ENCODE measurements at places on chromosomes 4 and X. TPM values are rescaled to one million over a fixed set of nuclear protein-coding genes. Genes with fewer than 3 reads are reported as not detected.

GRCh38 chr4:7976634-7977033 is 37.0 kb upstream of the AFAP1 start:
- H3K4me3 ChIP-seq: no peak overlapping the region
- no peaks in the 10 kb centered on the region for H3K27me3 ChIP-seq
- no peaks in the 10 kb centered on the region for H3K36me3 ChIP-seq
- H3K27ac ChIP-seq: no peak overlapping the region
- no peak for DNase-seq

DNA sequence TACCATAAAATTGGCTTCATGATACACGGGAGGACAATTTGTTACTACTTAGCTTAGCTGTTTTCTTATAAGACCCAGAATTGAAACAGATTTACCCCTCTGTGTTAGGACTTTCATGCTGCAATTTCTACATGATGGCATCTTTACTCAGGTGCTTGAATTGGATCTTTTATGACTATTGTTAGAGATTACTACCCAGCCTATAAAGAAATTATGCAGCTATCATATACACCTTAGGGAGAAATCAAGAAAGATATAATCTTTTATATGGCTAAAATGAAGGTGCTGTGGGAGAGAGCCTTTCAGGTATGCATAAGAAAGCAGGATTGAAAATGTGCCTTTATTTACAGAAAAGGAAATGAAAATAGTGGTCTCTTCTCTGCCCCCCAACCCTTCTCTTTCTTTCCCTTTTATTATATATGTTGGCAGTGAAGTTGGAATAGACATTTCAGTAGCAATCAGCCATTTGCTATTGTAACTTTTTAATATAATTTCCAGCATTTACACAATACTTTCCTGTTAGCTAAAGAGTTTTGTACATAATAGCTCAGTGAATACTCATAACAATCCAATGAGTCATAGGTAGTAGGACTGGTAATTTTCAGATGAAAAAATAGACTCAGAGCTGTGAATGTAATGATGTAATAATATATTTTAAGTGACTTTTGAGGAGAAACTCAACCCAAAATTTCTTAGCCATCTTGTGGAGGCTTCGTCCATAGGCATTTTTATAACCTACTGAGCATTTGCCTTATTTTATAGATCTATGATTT is 311.8 kb downstream of the ADGRL3 start:
- no peaks in the 10 kb centered on the region for H3K36me3 ChIP-seq
- peak; percentile 80 for DNase-seq
- H3K27me3 ChIP-seq: no peaks in the 10 kb centered on the region
- H3K27ac ChIP-seq: no peak overlapping the region

DNA sequence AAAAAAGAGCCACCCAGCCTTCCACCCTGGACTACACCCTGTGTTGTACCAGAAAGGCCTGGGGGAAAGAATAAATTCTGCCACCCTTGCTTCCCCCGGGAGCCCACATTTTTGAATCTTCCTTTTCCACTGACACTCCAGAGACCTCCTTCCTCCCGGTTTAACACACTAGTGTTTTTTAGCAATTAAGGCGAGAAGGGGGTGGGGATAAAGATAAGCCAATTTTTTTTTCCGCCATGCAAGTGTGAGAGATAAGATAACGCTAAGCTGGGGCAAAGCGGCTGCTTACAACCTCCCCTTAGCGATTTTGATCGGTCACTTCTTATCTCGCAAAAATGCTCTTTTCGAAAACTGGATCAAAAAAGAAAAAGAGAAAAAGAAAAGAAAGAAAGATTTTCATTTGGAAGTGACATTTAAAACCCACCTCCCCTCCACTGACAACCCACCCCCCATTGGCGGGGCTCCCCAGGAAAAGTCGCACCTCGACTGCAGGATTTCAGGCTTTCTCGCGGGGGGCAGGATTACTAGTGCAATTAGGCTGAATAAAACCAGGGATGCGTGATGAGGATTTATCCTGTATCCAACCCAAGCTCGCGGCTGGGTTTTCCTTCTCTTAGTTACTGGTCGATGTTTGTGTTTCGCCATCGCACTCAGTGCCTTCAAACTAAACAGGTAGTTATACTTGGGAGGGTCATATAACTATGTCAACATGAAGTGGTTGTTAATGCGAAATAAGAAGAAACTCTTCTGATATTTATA is 6.0 kb upstream of the BCOR start:
- H3K27ac ChIP-seq: no peak overlapping the region
- DNase-seq: no peak
- no peaks in the 10 kb centered on the region for H3K27me3 ChIP-seq
- H3K4me3 ChIP-seq: peak overlapping the region; percentile 41
- no peaks in the 10 kb centered on the region for H3K36me3 ChIP-seq
- H3K4me1 ChIP-seq: peaks cover 61% of the 10 kb centered on the region

DNA sequence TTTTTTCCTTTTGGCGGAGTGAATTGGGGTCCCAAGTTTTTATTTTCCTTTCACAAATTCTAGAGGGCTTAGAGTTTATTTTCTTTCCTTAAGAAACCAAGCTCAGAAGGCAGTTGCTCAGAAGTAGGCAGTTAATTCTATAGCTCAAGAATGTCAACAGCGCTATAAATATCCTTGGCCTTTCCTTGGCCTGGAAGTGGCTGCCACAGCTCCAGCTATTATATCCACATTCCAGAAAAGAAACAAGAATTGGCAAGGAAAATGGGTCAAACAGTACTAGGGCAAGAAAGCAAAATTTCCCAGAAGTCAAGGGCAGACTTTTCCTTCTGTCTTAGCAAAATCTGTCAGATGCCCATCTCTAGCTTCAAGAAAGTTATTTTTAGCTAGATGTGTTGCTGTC is 31.0 kb downstream of the SLC10A6 start:
- no peak overlapping the region for H3K27ac ChIP-seq
- no peaks in the 10 kb centered on the region for H3K27me3 ChIP-seq
- H3K4me1 ChIP-seq: no peaks in the 10 kb centered on the region
- peaks cover 13% of the 10 kb centered on the region for H3K36me3 ChIP-seq
- no peak overlapping the region for H3K4me3 ChIP-seq

GRCh38 chrX:151680805-151681204 is 14.5 kb upstream of the PRRG3 start:
- no peak overlapping the region for H3K27ac ChIP-seq
- no peaks in the 10 kb centered on the region for H3K4me1 ChIP-seq
- H3K4me3 ChIP-seq: no peak overlapping the region
- no peaks in the 10 kb centered on the region for H3K36me3 ChIP-seq
- H3K27me3 ChIP-seq: no peaks in the 10 kb centered on the region

GRCh38 chrX:84760560-84760959 is 243.1 kb upstream of the APOOL start:
- H3K4me3 ChIP-seq: no peak overlapping the region
- no peaks in the 10 kb centered on the region for H3K4me1 ChIP-seq
- H3K36me3 ChIP-seq: no peaks in the 10 kb centered on the region
- H3K27ac ChIP-seq: no peak overlapping the region
- DNase-seq: no peak

- H3K4me3 ChIP-seq: no peak overlapping the region
- no peak overlapping the region for H3K27ac ChIP-seq
- H3K27me3 ChIP-seq: no peaks in the 10 kb centered on the region
These were observed 109.9 kb upstream of the DDX53 start for GRCh38 chrX:22889819-22890218.

DNA sequence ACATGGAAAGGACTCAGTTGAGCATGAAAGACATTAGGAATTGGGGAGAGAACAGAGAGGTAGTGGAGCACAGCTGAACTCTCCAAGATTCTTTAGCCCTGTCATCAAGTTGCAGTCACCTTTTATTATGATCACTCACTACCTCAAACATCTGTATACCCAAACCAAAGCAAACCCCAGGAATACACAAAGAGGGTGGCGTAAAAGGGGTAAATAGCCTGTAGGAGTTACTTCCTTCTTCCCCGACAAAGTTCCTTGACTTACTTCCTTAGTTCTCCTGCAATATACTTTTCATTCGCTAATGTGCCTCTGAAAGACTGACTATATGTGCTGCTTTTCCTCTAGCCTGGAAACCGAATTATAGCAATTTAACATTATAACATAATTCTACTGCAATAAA is 159.9 kb downstream of the SPRY1 start:
- H3K27me3 ChIP-seq: no peaks in the 10 kb centered on the region
- no peak overlapping the region for H3K4me3 ChIP-seq
- H3K27ac ChIP-seq: no peak overlapping the region
- peaks cover 38% of the 10 kb centered on the region for H3K4me1 ChIP-seq
- no peaks in the 10 kb centered on the region for H3K36me3 ChIP-seq
- DNase-seq: no peak

DNA sequence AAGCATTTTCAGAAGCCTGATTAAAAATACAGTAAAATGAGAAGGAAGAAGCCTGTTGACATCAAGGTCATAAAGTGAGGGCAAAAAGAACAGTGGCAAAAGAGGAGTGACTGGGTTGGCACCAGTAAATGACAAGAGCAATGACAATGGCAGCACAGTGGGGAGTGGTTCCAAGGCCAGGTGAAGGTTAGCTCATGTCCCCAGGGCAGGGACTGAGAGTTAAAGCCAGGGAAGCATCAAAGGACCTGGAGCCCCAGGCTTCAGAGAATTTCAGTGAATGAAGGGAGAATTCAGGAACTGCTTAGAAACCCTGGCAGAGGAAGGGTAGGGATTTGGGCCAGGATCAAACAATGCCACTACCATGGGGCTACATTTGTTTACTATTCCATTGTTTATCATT is 8.8 kb upstream of the PIGA start:
- peaks cover 13% of the 10 kb centered on the region for H3K27me3 ChIP-seq
- no peaks in the 10 kb centered on the region for H3K4me1 ChIP-seq
- no peak for DNase-seq
- H3K4me3 ChIP-seq: no peak overlapping the region
- H3K27ac ChIP-seq: no peak overlapping the region
- H3K36me3 ChIP-seq: no peaks in the 10 kb centered on the region

DNA sequence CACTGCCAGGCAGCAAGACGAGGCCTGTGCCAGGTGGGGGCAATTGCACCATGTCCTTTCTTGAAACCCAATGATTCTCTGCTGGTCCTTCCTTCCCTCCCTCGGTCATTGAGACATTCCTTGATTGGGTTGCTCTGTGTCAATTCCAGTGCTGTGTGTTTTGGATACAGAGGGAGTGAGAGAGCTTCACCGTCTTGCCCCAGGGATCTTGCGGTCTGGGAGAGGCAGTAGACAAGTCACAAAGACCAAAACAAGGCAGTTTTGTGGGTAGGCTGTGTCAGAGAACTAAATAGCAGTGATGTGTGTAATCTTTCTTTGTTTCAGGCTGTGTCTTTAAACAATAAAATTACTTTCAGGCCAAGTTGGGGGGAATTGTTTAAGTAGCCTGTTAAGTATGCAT is 38.8 kb upstream of the TADA2B start:
- H3K4me3 ChIP-seq: no peak overlapping the region
- H3K4me1 ChIP-seq: peaks cover 9% of the 10 kb centered on the region
- no peak for DNase-seq
- no peaks in the 10 kb centered on the region for H3K27me3 ChIP-seq

GRCh38 chr4:175770555-175770954 is 41.5 kb downstream of the GPM6A start:
- H3K36me3 ChIP-seq: no peaks in the 10 kb centered on the region
- no peak overlapping the region for H3K4me3 ChIP-seq
- no peaks in the 10 kb centered on the region for H3K27me3 ChIP-seq
- no peak for DNase-seq

DNA sequence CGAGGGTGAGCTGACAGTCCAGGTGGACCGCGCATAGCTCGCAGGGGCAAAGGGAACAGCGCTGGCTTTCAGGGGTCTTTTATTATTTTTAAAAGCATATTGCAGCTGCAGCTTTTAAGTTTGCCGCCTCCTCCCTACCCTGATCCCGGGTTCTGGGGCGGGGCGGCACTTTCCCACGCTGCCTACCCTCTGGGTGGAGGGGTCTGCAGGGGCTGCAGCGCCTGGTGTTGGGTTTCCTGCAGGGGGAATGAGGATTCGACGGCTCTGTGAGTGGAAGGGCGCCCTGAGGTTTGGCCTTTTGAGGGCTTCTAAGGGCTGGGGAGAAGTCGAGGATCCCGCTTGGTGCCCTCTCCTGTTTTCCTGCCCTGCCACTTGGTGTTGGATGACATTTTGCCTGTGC is 80.7 kb upstream of the SCML1 start:
- no peak for DNase-seq
- H3K4me1 ChIP-seq: peaks cover 12% of the 10 kb centered on the region
- H3K4me3 ChIP-seq: peak overlapping the region; percentile 27

DNA sequence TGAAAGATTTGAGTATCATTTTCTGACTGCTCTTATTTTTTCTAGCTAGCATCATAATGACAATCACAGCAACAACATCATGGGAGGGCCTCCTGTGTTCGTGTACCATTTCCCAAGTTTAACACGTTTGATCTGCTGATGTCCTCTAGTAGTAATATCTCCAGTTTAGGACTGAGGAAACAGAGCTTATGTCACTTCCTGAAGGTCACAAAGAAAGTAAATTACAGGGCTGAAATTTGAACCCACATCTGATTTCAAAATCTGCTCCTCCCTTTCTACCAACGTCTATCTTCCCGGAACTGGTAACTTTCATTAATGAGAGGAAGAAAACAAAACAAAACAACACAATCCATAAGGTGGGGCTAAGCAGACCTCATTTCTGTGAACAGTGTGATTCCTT is 302.7 kb downstream of the PACRGL start:
- no peak overlapping the region for H3K4me3 ChIP-seq
- no peak overlapping the region for H3K27ac ChIP-seq
- no peak for DNase-seq
- no peaks in the 10 kb centered on the region for H3K4me1 ChIP-seq

DNA sequence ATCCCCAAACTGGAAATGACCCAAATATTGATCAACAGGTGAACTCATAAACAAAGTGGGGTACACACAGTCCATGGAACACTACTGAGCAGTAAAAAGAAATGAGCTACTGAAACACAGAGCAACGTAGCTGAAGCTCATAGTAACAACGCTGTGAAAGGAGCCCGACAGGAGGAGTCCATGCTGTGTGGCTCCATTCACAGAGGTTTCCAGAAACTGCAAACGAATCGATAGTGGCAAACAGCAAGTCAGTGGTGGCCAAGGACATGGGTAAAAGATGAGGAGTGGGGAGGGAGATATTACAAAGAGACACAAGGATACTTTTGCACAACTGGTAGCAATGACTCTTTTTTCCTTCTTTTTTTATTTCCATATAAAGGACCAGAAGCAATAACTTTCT is 90.4 kb downstream of the HAUS3 start:
- no peaks in the 10 kb centered on the region for H3K27me3 ChIP-seq
- H3K36me3 ChIP-seq: no peaks in the 10 kb centered on the region
- H3K4me1 ChIP-seq: no peaks in the 10 kb centered on the region
- H3K4me3 ChIP-seq: no peak overlapping the region

GRCh38 chr4:41442810-41443209 is 95.1 kb upstream of the LIMCH1 start:
- H3K4me1 ChIP-seq: no peaks in the 10 kb centered on the region
- H3K36me3 ChIP-seq: no peaks in the 10 kb centered on the region
- no peak overlapping the region for H3K27ac ChIP-seq
- no peak overlapping the region for H3K4me3 ChIP-seq

GRCh38 chr4:108048157-108048556 is 58.5 kb downstream of the HADH start:
- H3K4me1 ChIP-seq: no peaks in the 10 kb centered on the region
- no peak overlapping the region for H3K27ac ChIP-seq
- H3K4me3 ChIP-seq: no peak overlapping the region
- DNase-seq: no peak
- peaks cover 29% of the 10 kb centered on the region for H3K36me3 ChIP-seq

MAGEA11 gene
- total RNA-seq: not detected

KLB gene
- total RNA-seq: not detected

AFP gene
- total RNA-seq: 0.67 TPM

SRPX gene
- 9.6 TPM for total RNA-seq

NDST3 gene
- total RNA-seq: 0.24 TPM

Data from cardiac muscle cell (in vitro differentiated cells and primary cell).